Muscle of arm (tissue), 14 donors: ENCODE measurements at places on chromosomes 2 and 18. TPM values are rescaled to one million over a fixed set of nuclear protein-coding genes. Genes with fewer than 3 reads are reported as not detected.

Gene C2orf80
- polyA plus RNA-seq: not detected

Gene FBXO15
- polyA plus RNA-seq: not detected

Gene EMILIN1
- polyA plus RNA-seq: 72.3 TPM

- no peak for DNase-seq
Measured at GRCh38 chr2:99156891-99157290, 2.1 kb downstream of the LIPT1 start.

- DNase-seq: no peak
Measured at GRCh38 chr2:191180713-191181112, 29.9 kb upstream of the STAT4 start.
